A673 (cell line): ENCODE measurements at places on chromosomes 12 and 14. TPM values are rescaled to one million over a fixed set of nuclear protein-coding genes. Genes with fewer than 3 reads are reported as not detected.

DNA sequence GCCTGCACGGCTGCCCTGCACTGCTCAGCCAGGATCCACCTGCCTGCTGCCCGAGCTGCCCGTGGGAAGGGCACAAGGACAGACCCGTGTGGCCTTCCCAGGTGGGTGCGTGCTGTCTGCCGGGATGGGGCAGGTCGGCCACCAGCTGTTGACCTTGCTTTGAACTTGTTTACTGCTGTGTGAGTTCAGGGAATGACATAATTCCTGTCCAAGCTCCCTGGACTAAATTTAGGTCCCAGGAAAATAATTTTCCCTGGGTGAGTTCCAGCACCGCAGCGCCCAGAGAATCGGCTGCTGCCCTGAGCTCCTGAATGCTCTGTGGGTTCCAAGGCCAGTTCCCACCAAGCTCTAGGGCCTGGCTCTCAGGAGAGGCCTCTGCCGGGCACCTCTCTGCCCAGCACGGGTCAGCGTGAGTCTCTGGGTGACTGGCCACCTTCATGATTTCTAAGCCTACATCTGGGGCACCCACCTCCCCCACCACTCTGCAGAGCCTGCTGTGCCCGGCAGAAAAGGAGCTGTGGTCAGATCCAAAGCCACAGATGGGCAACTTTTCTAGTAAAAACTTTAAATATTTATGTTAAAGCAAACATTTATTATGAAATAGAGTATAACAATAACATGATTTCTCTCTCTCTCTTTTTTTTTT, 27.2 kb upstream of the MLXIP start:
- no peak for DNase-seq
- H3K4me1 ChIP-seq: no peaks in the 10 kb centered on the region
- no peaks in the 10 kb centered on the region for H3K27me3 ChIP-seq
- H3K27ac ChIP-seq: no peak overlapping the region

DNA sequence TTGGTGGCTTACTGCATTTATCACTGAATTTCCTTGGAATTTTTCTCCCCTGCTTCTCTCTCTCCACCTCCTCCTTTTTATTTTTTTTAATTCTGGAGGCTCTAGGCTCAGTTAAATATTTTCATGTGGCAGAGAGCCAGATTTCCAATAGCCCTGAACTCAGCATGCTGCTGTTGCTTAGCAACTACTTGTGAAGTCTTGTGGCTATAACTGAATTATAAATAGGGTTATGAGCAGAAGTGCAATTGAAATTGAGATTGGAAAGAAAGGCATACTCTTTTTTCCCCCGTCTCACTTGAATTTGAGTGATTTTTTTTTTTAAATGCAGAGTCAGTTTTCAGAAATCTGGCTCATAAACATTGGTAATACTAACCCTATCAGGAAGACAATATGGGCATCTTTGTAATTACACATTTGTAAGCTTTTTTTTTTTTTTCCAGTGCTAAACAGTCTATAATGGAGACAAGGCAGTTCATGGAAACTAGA, 38.3 kb downstream of the ATF7IP start:
- H3K27ac ChIP-seq: peak overlapping the region; percentile 71
- H3K27me3 ChIP-seq: no peaks in the 10 kb centered on the region
- peaks cover 20% of the 10 kb centered on the region for H3K36me3 ChIP-seq
- DNase-seq: peak; percentile 92

GRCh38 chr12:10669533-10669932, 4.3 kb downstream of the STYK1 start:
- no peaks in the 10 kb centered on the region for H3K27me3 ChIP-seq
- H3K27ac ChIP-seq: no peak overlapping the region
- DNase-seq: no peak
- no peaks in the 10 kb centered on the region for H3K4me1 ChIP-seq
- no peak overlapping the region for H3K4me3 ChIP-seq
- H3K36me3 ChIP-seq: no peaks in the 10 kb centered on the region

GPR84 gene
- not detected in 2 replicates for total RNA-seq

DNA sequence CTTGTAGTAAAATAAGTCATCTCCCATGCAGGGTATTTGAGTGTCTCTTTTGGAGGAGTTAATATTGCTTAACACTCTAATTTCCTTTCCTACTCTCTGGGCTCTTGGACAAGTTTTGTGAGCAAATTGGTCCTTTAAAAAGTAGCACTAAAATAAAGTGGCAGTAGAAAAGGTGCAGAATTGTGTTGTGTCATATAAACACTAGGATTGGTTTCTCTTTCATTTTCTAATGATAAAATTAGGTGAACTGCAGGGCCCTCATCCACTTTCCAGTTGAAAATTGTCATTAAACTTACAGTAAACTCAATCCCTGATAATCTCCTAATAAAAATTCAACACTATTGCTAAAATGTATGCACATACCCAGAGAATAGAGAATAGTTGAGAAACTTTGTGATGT, 42.6 kb upstream of the REP15 start:
- no peaks in the 10 kb centered on the region for H3K36me3 ChIP-seq
- H3K27me3 ChIP-seq: no peaks in the 10 kb centered on the region
- no peak overlapping the region for H3K4me3 ChIP-seq
